ENCODE measurements at places on chromosomes 1 and 21. TPM values are rescaled to one million over a fixed set of nuclear protein-coding genes. Genes with fewer than 3 reads are reported as not detected.
A peak's percentile ranks its signal among the peaks of the same experiment; 100 is the strongest.

Gene CCDC30
- total RNA-seq: not detected

Gene HMGCL
- total RNA-seq: 7.3 TPM

Gene GABRD
- total RNA-seq: not detected

Gene RYR2
- total RNA-seq: 15.2 TPM

GRCh38 chr1:56874689-56875088, 20.1 kb downstream of the C8A start:
- no peak for DNase-seq

- DNase-seq: no peak
Observed at GRCh38 chr1:27564710-27565649, 39.0 kb downstream of the AHDC1 start.

DNA sequence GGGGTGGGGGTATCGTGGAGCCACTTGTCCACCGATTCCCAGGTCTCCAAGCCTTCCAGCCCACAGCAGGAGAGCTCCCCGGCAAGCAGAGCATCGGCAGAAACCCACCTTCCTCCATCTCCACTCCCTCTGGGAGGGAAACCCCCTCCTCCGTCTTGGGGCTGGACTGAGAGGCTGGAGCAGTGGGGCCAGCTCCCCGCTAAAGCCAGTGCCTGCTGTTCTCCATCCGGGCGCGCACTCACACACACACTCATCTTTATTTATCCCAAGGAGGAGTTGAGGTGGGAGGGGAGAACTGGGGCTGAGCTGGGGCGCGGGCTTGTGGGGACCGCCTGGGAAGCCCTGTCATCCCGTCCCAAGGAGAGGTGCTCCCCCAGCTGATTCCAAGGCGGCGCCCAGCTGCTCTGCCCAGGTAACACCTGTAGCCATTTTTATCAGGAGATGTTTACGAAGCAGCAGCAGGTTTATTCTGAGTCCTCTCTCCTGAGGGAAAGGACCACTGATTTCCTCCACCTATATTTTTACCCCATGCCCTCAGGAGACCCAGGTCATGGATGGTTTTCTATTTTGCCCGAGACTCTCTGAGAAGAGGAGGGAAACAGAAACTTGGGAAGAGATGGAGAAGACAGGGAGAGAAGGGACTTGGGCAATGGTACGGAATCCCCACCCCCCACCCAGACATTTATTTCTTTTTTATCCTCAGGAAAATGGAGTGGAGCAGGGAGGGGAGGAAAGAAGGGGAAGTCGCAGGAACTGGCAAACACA, 2.1 kb downstream of the KCNN3 start:
- DNase-seq: no peak

DNA sequence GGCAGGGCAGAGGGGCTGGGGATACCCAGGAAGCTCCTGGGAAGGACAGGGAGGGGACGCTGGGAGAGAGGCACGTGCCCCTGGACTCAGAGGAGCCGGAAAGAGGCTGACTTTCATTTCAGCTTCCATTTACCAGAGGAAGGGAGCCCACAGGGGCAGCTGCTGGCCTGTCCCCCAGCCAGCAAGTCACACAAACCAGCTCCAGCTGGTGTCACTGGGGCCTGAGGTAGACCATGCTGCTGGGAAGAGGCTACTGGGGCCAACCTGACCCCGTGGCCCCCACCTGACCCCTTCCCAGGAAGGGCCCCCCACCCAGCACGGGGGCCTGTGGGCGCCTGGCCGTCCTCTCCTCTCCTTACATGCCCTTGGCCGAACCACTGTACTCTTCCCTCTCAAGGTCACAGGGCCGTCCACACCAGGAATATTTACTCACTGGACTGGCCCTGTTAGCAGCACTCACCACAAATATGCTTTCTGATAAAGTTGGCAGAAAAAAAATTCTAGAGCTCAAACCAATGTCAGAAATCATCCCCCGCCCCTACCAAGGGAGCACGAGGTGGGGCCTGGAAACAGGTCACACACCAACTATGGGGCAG, 110.5 kb downstream of the CASZ1 start:
- DNase-seq: no peak

DNA sequence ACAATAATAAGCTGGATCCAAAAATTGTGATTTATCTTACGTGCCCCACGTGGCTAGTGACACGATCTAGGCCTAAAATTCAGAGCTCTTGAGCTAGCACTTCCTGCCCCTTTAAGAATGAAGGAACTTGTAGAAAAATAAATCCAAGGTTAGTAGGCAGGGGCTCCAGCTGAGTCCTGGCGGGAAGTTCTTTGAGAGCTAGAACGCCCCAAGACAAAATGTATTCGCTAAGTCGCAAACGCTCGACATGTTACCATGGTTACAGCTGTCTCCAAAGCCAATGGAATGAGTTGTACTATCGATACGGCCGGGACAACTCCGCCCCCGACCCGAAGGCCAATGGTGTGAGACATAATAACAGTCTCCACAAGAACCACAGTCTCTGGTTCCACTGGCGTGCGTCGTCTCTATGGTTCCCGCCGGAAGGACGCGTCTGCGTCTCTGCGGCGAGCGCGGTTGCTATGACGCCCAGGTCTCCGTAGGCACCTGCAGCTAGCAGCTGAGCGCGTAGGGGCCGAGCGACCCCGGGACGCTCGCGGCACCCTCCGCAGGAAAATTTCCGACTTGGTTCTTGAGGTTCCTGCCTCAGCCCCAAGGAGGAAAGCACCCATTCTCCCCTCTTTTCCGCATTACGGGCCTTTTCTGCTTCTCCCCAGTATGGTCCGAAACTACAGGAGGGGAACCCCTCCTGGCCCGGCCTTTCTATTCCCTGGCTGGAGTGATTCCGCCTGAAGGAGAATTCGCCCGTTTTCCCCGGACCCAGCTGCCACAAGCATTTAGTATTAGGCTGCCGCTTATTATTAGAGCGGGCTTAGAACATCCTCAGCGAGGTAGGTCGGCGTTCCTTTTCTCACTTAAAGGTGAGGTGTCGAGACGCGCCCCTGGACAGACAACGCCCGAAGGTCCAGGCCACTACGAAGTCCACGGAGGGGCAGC, at the start of gene CCDC30:
Gene CCDC30, plus strand, starts transcription at position 459 of the 936 bp plus-strand sequence. CDS start 17,266 bp downstream, outside the sequence.
- peak; percentile 98 for DNase-seq

GRCh38 chr1:57824535-57824934, 400.7 kb upstream of the DAB1 start:
- no peak for DNase-seq

DNA sequence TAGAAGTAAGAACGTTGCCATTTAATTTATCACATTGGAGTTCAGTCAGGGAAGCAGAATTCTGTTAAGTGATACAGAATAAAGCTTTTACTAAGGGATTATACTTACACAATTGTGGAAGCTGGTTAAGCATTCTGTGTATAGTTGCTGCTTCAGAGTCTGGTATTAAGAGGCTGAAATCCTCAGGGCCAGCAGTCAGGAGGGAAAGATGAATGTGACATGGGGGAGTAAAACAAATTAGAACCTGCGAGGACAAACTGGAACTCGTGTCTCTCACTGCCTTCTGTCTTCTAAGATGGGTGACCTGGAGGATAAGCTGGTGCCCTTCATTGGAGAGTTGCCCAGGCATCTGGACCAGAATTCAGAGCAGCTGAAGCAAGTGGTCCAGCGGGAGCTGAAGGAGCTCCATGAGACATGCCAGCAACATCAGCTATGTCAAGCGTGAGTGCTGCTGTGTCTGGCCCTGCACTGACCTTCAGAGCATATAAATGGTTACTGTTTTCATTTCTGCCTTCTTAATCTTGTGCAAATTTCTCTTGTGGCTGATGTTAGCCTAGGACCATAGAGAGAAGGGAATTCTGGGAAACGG, 23.0 kb downstream of the MARK1 start:
- no peak for DNase-seq

GRCh38 chr21:45555251-45555556, 13.0 kb upstream of the SLC19A1 start:
- no peak for DNase-seq

DNA sequence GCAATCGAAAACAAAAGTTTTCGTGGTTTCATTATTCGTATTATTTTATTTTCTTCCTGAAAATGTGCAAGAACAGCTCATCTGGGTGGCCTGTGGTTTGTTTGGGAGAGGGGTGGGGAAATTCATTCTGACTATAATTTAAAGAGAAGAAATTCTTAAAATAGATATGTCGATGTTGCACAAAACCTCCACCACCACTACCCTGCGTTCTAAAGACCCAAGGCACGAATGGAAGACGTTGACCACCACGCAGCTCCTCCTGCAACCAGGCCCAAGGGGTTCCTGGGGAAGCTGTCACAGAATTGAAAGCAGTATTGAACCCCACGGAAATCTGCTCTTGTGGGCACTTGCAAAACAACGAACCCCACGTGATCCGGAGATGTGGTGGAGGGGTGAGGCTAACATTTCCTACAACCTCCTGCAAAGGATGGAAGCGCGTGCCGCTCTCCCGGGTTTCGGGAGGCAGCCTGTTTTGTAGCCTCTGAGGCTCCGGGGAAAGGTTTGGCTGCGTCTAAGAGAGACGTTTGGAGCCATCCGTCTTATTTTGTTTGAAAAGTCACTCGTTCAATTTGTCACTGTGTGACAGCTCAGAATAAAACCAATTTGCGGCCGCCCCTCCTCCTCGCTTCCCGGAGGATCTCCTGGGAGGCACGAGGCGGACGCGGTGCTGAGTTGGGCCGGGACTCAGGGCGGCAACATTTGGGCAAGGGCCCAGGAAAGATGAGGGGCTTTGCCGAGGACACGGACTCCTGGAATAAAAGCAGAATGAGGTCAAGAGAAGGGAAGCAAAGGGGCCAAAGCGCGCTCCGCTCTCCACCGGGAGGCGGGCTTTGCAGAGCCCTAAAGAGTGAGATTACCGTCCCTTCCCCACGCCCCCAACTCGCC, 810 bp upstream of the HLX start:
- DNase-seq: no peak

- no peak for DNase-seq
Observed at GRCh38 chr1:153842006-153842471, 66.8 kb downstream of the SLC27A3 start.

- DNase-seq: no peak
Observed at GRCh38 chr1:153355445-153356071, 2.1 kb upstream of the S100A9 start.

GRCh38 chr1:16204216-16204615, 8.2 kb downstream of the ARHGEF19 start:
- no peak for DNase-seq

All from ascending aorta (tissue), 2 donors.